Activated CD8-positive, alpha-beta memory T cell treated with anti-CD3 and anti-CD28 coated beads, Interleukin-2, amount 10 ng/mL, durations not matched to agents 7 days and 5 days (primary cell): ENCODE measurements at places on chromosomes 5 and 9.

DNA sequence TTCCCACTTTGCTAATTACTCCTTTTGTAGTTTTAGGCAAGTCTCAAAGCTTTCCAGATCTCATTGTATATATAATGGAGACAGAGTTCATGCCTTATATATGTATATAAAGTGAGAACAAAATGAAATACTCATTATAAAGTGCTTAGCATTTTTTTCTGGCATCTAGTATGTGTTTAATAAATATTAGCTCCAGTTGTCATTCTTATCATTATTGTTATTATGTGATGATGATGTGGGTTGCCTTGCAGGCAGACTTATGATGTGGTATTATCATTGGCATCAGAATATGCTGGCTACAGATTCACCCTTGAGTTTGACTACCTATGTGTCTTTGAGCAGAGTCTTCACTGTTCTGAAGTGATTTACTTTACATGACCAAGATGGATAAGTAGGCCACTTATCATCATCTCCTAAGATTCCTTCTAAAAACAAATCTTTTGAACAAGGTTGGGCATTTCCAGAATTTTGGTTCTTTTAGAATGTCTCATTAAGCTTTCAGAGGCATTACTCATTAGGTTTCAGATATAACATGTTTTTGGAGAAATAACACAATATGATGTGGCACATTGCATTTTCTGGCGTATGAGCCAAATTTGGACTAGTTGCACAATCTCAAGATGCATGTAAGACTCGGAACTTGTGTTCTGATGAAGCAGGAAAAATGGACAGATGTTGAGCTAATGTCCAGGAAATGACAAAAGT lies 145.6 kb upstream of the TNC start:
- DNase-seq, result no peak

DNA sequence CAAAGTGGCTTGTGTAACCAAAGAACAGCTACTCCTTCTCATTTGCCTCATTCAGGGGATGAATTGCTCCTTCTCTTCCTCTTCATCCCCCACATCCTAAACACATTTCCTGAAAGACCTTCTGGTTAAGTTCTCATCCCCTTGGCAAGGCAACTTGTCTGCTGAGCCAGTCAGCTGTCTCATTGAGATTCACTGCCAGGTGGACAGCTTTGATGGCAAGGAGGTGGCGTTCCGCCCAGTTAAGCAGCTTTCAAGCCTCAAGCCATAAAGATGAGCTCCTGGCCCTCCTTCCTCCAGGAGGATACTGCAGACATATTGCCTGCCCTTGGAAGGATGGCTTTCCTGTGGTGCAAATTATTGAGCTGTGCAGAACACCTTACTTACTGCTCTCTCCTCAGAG lies 448.6 kb upstream of the MPDZ start:
- DNase-seq, result no peak

GRCh38 chr9:93278144-93278543 lies 94.2 kb downstream of the WNK2 start:
- no peak for DNase-seq

DNA sequence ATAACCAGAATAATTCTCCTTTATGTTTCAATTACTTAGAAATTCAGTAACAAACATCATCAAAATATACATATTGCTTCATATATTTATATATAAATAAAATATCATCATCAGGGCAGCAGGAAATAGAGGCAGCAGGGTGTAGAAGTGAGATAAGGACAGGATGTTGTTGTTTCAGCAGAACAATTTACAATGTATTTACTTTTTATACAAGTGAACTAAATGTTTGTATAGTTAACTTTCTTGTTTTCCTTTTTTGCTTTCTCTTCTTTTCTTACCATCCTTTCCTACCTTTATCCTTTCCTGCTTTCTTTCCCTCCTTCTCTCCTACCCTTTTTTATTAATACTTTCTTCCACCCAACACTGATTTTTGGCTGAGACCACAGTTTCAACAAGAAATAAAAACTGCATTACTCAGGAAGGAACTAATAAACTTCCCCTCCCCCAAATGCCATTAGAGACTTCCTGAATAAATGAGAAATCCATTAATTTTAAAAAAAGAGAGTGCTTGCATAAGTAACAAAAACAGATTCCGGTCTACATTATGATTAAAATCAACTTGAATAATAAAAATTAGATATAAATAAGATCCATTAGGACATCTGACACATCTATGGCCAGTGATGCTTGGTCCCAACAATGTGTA lies 159.8 kb upstream of the ACOT12 start:
- DNase-seq, result no peak

DNA sequence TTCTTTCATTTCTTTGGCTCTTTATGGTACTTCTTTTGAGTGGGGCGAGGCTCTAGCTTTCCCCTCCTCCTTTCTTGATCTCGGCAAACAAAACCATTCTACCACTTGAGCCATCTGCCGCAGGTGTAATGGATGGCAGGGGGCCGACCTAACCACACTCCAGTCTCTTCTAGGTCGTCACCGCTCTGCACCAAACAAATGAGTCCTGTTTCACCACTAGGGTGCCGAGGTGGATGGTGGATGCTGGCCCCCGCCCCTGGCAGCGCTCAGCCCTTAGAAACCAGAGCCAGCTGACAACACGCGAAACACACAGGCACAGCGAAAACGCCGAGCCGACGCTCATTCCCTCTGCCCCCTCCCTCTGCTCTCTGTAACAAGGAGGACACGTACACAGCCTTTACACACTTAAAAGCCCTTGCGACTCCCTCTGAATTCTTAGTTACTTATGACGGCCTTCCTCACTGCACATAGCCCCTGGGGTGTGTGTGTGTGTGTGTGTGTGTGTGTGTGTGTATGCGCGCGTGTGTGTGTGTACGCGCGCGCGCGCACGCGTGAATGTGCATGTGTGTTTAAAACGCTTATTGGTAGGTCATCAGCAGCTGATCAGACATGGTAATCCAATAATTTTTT lies 199.4 kb downstream of the MEF2C start:
- DNase-seq, result no peak

- no peak for DNase-seq
Measured at GRCh38 chr5:178569485-178569884, 20.7 kb downstream of the COL23A1 start.

DNA sequence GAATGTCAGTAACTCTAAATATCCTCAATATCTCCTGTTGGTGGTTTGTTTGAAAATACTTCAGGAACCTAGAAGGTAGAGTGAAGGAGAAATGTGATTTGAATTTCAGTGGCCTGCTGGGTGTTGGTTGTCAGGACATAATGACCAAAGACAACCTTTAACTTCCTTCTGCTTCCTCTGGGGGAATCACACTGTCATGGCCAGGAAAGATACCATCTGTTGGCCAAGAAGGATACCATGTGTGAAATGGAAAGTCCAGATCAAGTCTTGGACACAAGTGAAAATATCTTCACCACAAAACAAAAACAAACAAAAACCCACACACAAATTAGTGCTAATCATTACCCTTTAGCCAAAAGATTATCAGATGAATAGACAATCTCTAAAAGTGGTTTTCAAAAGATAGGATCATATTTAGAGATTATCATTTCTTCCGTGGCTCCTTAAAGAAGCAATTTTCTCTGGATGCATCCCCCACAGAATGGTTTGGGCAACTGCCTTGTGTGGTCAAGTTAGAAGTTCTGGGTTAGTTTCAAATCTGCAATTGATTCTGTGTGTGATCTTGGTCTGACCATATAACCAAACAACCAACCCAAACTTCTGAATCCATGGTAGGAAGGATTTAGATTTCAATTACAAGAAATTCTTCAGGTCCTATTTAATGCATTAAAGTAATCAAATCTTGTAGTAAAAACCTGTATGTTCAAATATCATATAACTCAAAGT lies 1.6 kb downstream of the C1QTNF3 start:
- no peak for DNase-seq

DNA sequence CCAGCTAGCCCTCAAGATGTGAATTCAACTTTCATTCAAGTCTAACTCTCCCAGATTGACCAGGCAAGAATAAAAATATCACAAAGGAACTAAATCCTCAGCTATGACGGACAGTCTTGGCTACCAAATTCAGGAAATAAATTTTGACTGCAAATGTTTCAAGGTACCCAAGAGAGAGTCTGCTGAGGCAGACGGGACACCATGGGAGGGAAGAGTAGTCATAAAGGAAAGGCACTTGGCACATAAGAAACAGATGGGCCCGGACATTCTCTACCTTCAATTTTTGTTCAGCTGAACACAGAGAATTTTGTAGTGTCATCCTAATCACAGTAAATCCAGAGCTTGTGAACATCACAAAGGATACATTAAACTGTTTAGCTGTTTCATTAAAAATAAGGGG lies 390.0 kb downstream of the DTWD2 start:
- DNase-seq, result no peak

DNA sequence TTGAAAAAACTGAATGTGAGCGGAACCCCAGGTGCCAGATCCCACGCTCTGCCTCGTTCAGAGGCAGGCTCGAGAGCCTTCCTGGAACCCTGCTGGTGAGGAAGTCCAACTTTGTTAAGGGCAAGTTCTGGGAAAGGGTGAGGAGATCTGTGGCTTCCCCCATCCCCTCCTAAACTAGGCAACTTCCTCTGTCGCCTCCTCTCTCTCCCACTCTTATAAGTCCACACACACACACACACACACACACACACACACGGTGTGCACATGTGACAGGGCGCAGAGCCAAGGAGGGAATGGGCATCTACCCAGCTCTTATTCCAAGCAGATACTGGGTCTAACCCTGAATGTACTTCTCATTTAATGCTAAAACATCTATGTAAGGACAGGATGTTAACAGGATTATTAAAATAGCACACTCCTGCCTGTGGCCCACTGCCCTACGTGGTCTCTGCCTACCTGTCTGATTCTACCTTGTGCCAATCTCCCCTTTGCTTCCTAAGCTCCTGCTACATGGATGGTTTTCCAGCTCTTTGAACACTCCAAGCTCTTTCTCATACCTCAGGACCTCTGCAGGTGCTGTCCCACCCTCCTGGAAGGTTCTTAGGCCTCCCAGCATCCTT lies 72.4 kb upstream of the FBXW11 start:
- DNase-seq, result no peak

DNA sequence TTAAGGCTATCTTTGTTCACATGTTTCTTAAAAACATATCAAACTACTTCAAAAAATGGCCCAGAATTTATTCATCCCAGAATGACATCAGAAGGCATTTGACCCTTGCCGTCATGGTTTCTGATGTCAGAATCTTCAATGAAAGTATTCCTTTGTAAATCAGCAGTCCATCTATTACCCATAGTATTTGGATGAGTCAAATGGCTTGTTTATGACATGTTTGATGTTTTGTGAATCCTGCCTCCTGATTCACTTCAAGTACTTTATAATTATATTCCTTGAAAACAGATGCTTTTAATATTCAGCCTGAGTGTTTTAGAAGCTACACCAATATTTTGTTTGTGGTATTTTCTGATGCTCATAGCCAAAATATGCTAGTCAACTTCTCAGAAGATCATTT lies 200.8 kb upstream of the MEF2C start:
- no peak for DNase-seq

DNA sequence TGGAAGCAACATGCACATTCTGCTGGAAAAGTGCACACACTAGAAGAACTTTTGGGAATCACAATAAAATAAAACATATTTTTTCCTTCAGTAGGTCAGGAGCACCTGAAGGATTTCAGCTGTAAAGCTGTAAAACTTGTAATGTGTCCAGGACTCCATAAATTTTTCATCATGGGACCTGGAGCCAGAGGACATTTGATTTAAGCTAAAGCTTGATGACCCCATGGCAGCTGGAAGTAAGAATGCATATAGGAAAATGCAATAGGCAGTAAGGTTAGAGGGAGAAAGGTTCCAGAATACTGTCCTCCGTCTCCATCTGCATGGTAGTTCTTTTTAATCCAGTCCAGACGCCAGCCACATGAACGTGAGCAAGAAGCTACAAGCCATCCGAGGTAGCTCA lies 166.0 kb downstream of the ADAMTSL1 start:
- no peak for DNase-seq

- no peak for DNase-seq
Measured at GRCh38 chr9:72337286-72337685, 27.7 kb downstream of the ZFAND5 start.

DNA sequence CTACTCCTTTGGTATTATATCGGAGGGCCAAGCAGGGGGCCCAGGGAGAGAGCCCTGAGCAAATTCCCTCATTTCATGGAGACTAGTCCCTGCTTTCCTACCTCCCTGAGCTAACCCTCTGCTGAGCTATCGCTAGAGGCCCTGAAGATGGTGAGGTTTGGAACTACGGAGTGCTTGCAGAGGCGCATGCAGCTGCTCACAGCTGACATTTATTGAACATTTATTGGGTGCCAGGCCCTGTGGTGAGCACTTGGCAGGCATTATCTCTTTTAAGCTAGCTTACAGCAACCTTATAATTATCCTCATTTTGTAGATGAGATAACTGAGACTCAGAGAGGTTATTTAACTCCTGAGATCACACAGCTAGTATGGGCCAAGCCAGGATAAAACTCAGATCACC lies 9.8 kb downstream of the FAT2 start:
- no peak for DNase-seq

- no peak for DNase-seq
Measured at GRCh38 chr9:33161589-33162132, 5.5 kb downstream of the B4GALT1 start.

DNA sequence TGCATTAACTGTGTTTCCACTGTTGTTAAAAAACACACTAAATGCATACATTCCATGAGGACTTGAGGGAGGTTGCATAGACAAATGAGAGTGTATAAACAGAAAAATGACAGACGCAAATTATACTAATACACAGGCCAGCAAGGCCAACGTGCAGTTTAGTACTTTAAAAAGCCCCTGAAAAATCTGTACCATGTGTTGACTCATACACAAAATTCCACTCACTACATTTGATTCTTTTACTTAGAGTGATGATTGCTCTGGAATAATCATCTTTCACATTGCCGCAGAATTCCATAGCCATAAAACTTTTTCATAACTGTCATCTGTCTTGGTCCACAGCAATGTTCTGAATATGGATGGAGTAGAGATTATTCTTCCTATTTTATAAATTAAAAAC lies 215.7 kb downstream of the FAM114A2 start:
- DNase-seq, result no peak

DNA sequence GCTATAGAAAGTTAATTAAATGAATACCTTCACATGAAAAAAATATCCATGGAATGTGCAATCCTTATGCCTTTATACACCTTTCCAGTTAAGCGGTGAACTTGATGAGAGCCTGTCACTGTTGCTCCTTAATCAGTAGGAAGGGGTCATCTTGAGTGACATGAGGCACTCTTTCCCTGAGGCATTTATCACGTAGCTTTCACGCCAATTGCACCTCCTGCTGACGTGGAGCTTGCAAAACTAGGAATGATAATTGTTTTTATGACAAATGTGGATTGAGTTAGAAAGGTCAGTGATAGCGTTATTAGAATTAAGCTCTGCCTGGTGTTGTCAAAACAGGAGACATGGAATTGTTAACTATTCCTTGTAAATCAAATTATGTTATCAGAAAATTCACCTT lies 79.7 kb downstream of the SLF1 start:
- DNase-seq, result no peak
